Upper lobe of left lung (tissue), 6 donors: ENCODE measurements at places on chromosomes 2 and 18. TPM values are rescaled to one million over a fixed set of nuclear protein-coding genes. Genes with fewer than 3 reads are reported as not detected.

- no peak overlapping the region for H3K27ac ChIP-seq
- no peaks in the 10 kb centered on the region for H3K4me1 ChIP-seq
- no peak overlapping the region for H3K4me3 ChIP-seq
- peak; percentile 57 for DNase-seq
- no peaks in the 10 kb centered on the region for H3K36me3 ChIP-seq
Observed at GRCh38 chr2:238945433-238946150, 97.7 kb downstream of the TWIST2 start.

DNA sequence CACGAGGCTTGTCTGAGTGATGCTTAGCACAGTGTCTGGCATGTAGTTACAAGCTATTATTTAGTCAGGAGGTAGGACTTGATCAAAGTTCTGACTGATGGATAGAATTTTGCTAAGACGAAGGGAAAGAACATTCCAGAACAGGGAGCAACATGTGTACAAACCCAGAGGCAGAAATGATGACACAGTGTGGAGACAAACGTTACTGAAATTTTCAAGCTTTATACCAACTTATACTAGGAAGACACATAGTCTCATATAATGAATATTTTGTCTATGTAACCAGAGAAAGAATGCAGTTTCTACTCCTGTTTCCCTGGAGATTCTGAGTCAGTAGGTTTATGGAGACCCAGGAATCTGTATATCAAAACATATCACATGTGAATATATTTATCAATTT, 123.4 kb downstream of the FAM124B start:
- no peaks in the 10 kb centered on the region for H3K36me3 ChIP-seq
- H3K4me3 ChIP-seq = no peak overlapping the region
- no peak for DNase-seq
- H3K27me3 ChIP-seq = no peaks in the 10 kb centered on the region
- H3K4me1 ChIP-seq = no peaks in the 10 kb centered on the region

GRCh38 chr18:38526922-38527321, 961.3 kb upstream of the CELF4 start:
- H3K36me3 ChIP-seq = no peaks in the 10 kb centered on the region
- no peaks in the 10 kb centered on the region for H3K4me1 ChIP-seq

ALK gene
- total RNA-seq = 2.1 TPM

DNA sequence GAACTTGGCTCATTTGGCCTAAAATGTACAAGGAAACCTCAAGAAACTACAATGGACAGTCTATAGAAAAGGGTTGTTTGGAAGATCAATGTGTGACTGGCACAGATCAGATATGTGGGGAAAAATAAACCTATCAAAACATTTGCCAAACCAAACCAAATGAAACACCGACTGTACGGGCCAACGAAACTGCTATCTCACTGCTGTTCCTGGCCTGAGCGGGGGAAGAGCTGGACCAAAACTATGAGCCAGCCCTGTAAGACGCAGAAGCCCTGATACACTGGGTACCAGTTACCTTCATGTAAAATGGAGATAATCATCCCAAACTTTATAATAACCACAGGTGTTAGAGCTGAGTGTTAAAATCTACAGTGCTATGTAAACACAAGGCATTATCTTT, 11.7 kb downstream of the CDC42EP3 start:
- no peak overlapping the region for H3K4me3 ChIP-seq
- no peaks in the 10 kb centered on the region for H3K36me3 ChIP-seq
- no peak for DNase-seq
- no peak overlapping the region for H3K27ac ChIP-seq
- peaks cover 53% of the 10 kb centered on the region for H3K4me1 ChIP-seq
- no peaks in the 10 kb centered on the region for H3K27me3 ChIP-seq

DNA sequence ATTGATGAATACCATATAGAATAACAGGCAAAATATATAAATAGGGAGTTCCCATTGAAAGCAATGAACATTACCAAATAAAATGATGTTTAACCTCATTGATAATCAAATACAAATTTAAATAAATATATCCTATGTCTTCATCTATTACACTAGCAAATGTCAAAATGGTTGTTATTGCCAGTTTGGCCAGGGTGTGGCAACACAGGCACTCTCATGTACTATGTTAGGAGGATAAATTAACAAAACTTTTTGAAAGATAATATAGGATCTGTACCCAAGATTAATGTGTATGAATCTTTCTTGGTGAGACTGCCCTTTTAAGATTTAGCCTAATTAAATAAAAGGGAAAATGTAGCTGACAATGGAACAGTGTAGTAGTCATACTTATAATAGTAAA, 659.3 kb downstream of the ERBB4 start:
- H3K4me1 ChIP-seq = no peaks in the 10 kb centered on the region
- no peak for DNase-seq
- H3K4me3 ChIP-seq = no peak overlapping the region
- H3K27ac ChIP-seq = no peak overlapping the region
- H3K27me3 ChIP-seq = no peaks in the 10 kb centered on the region

DNA sequence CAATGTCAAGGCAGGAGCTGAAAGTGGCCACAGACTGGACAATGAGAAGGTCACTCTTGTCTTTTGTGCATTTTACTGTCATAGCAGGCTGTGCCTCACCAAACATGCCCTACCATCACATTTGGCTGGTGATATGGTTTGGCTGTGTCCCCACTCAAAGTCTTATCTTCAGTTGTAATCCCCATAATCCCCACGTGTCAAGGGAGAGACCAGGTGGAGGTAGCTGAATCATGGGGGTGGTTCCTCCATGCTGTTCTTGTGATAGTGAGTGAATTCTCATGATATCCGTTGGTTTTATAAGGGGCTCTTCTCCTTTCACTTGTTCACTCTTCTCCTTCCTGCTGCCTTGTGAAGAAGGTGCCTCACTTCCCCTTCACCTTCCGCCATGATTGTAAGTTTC, 49.6 kb upstream of the STPG4 start:
- H3K27me3 ChIP-seq = no peaks in the 10 kb centered on the region
- H3K27ac ChIP-seq = no peak overlapping the region
- no peak for DNase-seq
- H3K4me1 ChIP-seq = peaks cover 9% of the 10 kb centered on the region
- H3K4me3 ChIP-seq = no peak overlapping the region

GRCh38 chr2:235557903-235558302, 64.1 kb downstream of the AGAP1 start:
- no peaks in the 10 kb centered on the region for H3K36me3 ChIP-seq
- H3K27ac ChIP-seq = peak overlapping the region; percentile 40
- H3K4me1 ChIP-seq = peaks cover 26% of the 10 kb centered on the region
- H3K4me3 ChIP-seq = no peak overlapping the region
- DNase-seq = no peak

GRCh38 chr2:232022718-232023117, 61.2 kb downstream of the DIS3L2 start:
- H3K4me3 ChIP-seq = no peak overlapping the region
- peaks cover 6% of the 10 kb centered on the region for H3K36me3 ChIP-seq
- H3K27ac ChIP-seq = no peak overlapping the region

POTEC gene
- total RNA-seq = not detected

DNA sequence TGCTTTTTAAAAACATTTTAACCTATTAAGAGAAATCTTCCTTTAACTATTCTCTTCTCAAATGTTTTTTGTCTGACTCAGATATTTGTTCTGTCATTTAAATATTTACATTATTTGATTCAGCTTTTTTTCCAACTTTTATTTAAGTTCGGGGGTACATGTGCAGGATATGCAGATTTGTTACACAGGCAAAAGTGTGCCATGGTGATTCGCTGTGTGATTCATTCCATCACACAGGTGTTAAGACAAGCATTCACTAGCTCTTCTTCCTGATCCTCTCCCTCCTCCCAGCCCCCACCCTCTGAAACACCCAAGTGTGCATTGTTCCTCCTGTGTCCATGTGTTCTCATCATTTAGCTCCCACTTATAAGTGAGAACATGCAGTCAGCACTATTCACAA, 19.4 kb downstream of the SP100 start:
- no peaks in the 10 kb centered on the region for H3K27me3 ChIP-seq
- H3K4me1 ChIP-seq = peaks cover 16% of the 10 kb centered on the region
- no peak overlapping the region for H3K4me3 ChIP-seq
- no peak overlapping the region for H3K27ac ChIP-seq

GRCh38 chr2:119423108-119423444, 8.6 kb upstream of the TMEM37 start:
- H3K27ac ChIP-seq = no peak overlapping the region
- no peaks in the 10 kb centered on the region for H3K27me3 ChIP-seq
- no peak overlapping the region for H3K4me3 ChIP-seq

NT5C1B gene
- not detected for total RNA-seq

CHRNG gene
- total RNA-seq = not detected

- no peaks in the 10 kb centered on the region for H3K36me3 ChIP-seq
- no peak overlapping the region for H3K27ac ChIP-seq
- H3K27me3 ChIP-seq = no peaks in the 10 kb centered on the region
- no peak for DNase-seq
- peaks cover 4% of the 10 kb centered on the region for H3K4me1 ChIP-seq
Observed at GRCh38 chr18:63260380-63260754, 59.2 kb downstream of the BCL2 start.

DNA sequence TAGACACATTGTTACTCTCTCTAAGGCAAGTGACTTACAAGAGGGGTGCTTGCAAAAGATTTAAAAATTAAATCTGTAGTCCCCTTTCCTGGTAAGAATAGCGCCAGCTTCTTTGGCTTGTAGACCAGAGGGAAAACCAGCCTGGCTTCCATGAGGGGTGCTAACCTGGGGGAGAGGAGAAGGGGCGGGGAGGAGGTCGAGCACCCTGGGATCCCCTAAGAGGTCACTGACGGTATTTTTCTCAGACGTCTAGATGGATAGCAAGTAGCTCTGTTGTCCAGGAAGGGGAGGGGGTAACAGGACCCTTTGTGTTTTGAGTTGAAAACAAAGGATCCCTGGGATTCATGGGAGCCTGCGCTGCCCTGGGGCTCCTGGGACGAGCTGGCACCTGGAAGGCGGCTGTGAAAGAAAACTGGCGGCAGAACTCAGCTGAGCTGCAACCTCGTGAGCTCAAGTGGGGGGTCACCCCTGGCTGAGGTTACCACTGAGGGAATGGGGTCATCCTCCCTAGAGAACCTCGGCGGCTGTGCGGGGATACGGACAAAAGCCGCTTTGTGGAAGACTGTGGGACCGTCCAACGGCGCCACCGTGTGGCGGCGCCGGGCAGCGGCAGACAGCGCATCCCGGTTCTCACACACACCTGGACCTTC, 37.8 kb upstream of the MRPL19 start:
- H3K4me1 ChIP-seq = peaks cover 13% of the 10 kb centered on the region
- no peaks in the 10 kb centered on the region for H3K27me3 ChIP-seq
- DNase-seq = peak; percentile 62

GRCh38 chr18:8928847-8929780, 173.4 kb upstream of the NDUFV2 start:
- H3K27me3 ChIP-seq = no peaks in the 10 kb centered on the region
- DNase-seq = no peak
- H3K27ac ChIP-seq = no peak overlapping the region

STARD6 gene
- not detected for total RNA-seq
